WTC11 (cell line): ENCODE measurements at places on chromosomes 7 and 10. TPM values are rescaled to one million over a fixed set of nuclear protein-coding genes. Genes with fewer than 3 reads are reported as not detected.

DNA sequence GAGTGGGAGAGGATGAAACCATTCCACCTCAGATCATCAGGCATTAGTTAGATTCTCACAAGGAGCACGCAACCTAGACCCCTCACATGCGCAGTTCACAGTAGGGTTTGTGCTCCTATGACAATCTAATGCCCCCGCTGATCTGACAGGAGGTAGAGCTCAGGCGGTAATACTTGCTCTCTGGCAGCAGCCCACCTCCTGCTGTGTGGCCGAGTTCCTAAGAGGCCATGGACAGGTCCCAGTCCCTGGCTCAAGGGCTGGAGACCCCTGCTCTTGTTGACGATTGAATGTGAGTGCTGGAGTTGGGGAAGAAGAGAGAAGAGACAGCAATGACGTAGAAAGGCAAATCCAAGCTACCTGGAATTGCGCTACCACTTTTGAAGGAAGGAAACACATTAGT lies 267.2 kb downstream of the TFEC start:
- peak; percentile 52 for DNase-seq

- DNase-seq: no peak
These were observed 170.4 kb downstream of the WNT2 start for GRCh38 chr7:117152213-117153007.

DNA sequence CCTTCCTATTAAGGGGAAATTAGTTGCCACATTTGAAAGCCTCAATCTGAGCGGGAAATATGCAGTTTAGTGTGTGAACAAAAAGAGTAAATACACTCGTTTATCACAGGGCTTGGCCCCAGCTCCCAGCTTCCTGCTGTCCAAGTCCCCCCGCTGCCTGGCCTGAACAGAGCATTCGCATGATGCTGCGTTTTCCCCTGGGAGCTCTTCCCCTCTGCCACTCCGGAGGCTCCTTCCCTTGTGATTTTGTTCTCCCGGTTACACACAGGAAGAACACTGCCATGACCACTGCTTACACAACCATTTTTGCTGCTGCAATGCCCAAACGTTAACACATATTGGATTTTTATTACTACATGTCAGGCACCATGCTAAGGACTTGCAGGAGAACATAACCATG lies 120.7 kb upstream of the ADARB2 start:
- DNase-seq: no peak

The CASTOR2 gene
- total RNA-seq: 36.5 to 40.1 TPM (median 38.7 TPM) in 3 replicates

DNA sequence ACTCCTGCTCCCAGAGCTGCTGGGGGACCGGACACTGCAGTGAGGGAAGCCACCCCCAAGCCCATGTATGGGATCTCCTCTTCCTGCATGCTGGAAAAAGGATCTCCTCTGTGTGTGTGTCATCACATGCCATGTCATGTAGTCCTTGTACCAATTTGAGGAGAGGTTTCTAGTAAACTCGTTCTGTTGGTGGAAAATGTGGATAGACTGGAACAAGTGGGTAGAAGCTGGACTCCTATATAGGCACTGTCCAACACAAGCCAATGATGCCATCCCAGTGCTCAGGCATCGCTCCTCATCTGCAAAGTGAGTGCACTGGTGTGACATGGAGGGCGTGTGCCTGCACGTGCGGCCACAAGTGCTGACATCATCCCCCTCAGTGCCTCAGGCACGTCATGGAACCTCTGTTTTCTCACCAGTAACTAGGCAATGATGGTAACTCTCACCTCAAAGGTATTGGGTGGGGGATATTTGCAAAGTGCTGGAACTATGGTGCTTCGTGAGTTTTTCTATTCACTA lies 19.3 kb downstream of the MYO1G start:
- DNase-seq: no peak

- DNase-seq: no peak
These were observed 254.9 kb downstream of the CACNA2D1 start for GRCh38 chr7:82188636-82189035.

GRCh38 chr7:27165089-27165995 lies at the start of gene HOXA9:
Gene HOXA9 (minus strand): TSS chr7:27165537. CDS start chr7:27165457, 80 bp downstream.
- DNase-seq: peak; percentile 17

The RNF32 gene
- 0.55 to 1.3 TPM (median 0.61 TPM) in 3 replicates for total RNA-seq

DNA sequence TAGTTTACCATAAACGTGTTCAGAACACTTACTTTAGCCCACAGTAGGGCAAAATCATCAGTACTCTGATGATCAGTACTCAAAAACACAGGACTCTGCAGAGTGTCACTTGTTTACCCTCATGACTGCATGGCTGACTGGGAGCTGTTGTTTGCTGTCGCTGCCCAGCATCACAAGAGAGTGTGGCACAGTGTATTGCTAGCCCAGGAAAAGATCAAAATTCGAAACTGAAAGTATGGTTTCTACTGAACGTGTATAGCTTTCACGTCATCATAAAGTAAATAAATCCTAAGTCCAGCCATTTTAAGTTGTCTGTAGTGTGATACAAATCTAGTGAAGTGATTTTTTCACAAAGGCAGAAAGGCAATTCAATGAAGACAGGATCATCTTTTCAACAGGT lies 184.6 kb downstream of the RAMP3 start:
- no peak for DNase-seq

DNA sequence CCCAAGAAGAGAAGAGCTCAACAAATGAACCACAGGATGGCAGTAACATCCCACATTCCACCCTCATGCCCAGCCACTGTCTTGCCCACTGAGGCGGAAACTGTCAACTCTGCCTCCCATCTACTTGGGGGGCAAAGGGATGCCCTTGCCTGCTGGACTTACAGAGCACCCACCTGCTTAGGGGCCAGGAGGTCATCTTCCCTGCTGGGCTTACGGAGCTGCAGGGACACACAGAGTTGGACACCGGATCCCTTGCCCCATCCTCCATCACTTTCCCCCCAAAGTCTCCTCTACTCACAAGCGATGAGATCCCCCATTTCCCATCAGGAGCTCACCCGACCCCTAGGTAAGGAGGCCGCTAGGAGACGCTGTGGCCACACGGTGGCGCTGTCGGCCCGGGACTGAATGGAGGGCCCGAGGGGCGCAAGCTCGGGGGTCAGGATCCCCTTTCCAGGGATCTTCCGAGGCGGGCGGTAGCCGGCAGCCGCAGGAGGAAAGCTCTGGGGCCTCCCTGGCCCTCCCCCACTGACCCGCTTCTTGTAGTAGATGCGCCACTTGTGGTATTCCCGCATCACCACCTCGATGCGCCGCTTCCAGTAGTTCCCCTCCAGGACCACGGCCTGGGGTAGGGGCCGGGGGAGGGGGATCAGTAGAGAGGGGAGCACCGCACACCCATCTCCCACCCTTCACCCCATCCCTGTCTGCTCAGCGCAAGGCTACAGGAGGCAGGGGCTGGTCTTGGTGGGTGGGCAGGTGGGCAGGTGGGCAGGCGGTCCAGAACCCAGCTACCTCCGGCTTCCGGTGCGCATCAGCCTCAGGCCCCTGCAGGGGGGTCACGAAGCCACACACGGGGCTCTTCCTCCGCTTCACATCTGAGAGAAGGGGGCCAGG lies 17.3 kb downstream of the MLXIPL start:
- peak; percentile 93 for DNase-seq
